ENCODE measurements at places on chromosomes 7 and 10.

DNA sequence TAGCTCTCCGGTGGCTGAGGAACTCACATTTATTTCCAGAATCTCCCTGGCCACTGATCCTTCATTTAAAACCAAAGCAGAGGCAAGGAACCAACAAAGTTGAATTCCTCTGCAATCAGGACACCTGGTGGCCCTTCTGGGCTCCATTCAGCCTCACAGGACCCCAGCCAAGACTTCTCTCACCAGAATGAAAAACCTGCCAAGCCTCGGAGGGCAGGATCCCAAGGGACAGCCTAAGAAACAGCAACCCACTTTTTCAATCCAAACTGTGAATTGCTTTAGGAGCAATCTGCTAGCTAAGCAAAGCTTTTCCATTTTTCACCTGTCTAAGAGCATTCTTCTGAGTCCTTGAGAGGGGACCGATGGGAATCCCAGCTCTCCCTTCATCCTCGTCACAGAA is 34.6 kb downstream of the OAT start:
- no peak overlapping the region for H3K4me3 ChIP-seq
- no peak for DNase-seq
- H3K27ac ChIP-seq, result no peak overlapping the region
- peaks cover 11% of the 10 kb centered on the region for H3K27me3 ChIP-seq
- H3K4me1 ChIP-seq, result peaks cover 7% of the 10 kb centered on the region

GRCh38 chr7:104272767-104273384 is 55.5 kb upstream of the LHFPL3 start:
- no peak overlapping the region for H3K27ac ChIP-seq
- no peak for DNase-seq
- H3K4me1 ChIP-seq, result no peaks in the 10 kb centered on the region
- H3K4me3 ChIP-seq, result no peak overlapping the region
- H3K27me3 ChIP-seq, result no peaks in the 10 kb centered on the region
- no peaks in the 10 kb centered on the region for H3K36me3 ChIP-seq

GRCh38 chr10:60430017-60430416 is 40.3 kb upstream of the ANK3 start:
- no peak overlapping the region for H3K4me3 ChIP-seq
- no peaks in the 10 kb centered on the region for H3K36me3 ChIP-seq
- no peaks in the 10 kb centered on the region for H3K27me3 ChIP-seq
- no peak for DNase-seq
- H3K27ac ChIP-seq, result no peak overlapping the region
- no peaks in the 10 kb centered on the region for H3K4me1 ChIP-seq

GRCh38 chr7:142320883-142321282 is 63.0 kb upstream of the PRSS58 start:
- no peak for DNase-seq
- no peaks in the 10 kb centered on the region for H3K4me1 ChIP-seq
- no peaks in the 10 kb centered on the region for H3K36me3 ChIP-seq
- no peak overlapping the region for H3K4me3 ChIP-seq
- no peaks in the 10 kb centered on the region for H3K27me3 ChIP-seq
- H3K27ac ChIP-seq, result no peak overlapping the region
